ENCODE measurements at places on chromosomes 3 and 15. TPM values are rescaled to one million over a fixed set of nuclear protein-coding genes. Genes with fewer than 3 reads are reported as not detected.
A peak's percentile ranks its signal among the peaks of the same experiment; 100 is the strongest.

DNA sequence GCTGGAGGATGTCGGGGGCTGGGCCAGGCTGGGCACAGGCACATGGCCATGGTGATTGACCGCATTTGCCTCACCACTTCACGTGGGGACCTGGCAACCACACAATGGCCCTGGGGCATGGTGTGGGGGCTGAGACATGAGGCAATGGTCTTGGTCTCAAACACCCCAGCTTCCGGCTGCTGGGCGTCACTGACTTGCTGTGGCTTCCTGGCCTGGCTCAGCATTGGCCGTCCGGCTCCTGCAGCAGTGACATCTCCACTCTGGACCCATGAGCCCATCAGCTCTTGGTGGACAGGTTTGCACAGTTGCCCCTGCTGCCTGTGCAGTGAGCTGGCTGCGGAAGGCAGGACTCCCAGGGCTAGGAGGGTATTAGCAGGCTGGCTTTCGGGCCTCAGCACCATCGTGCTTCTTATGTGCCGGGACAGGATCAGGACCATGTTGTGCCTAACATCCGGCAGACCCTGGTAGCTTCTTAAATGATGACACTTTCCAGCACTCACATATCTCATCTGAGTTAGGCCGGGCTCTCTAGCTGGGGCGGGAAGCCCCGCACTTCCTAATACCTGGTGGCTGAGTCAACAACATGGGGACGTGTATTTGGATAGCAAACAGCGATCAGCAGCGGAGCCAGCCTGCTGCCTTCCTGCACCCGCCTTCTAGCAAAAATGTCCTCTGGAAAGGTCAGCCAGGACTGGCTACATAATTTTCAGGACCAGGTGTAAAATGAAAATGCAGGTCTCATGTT lies 34.1 kb downstream of the ZNF710 start:
- DNase-seq: no peak

- peak; percentile 45 for DNase-seq
These were observed at the start of gene FOXB1 for GRCh38 chr15:60004009-60004845. TSS of gene FOXB1 (plus strand) at chr15:60004311. CDS start at chr15:60004964, 653 bp downstream.

DNA sequence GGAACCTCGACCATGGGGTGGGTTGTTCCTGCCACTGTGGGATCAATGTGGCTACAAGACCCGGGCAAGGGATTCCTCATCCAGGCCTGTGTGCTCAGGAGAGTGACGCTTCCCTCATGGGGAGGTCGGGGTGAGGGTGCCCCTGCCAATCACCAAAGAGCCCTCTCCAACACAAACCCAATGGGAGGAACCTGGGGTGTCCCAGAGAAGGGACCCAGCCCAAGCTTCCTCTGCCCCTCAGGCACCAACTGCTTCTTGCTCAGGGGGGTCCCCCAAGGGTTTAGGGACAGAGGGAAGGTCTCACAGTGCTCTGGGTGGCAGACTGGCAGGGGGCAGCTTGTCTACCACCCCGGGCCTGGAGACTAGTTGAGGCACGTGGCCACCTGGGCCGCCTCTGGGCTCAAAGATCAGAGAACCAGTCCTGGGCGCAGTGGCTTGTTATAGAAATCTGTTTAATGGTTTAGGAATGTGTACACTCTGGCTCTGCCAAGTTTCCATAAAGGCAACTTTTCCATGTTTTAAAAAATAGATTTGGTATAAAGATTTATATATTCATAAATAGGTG lies 26.6 kb downstream of the GP9 start:
- no peak for DNase-seq

DNA sequence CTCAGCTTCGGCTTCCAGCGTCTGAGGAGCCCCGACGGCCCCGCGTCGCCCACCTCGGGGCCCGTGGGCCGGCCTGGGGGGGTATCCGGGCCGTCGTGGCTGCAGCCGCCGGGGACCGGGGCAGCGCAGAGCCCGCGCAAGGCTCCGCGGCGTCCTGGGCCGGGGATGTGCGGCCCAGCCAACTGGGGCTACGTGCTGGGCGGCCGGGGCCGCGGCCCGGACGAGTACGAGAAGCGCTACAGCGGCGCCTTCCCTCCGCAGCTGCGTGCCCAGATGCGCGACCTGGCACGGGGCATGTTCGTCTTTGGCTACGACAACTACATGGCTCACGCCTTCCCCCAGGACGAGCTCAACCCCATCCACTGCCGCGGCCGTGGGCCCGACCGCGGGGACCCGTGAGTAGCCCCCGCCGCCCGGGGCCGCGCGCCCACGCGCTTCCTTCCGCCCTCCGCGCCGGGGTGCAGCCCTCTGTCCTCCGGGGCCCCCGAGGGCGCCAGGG lies 462 bp downstream of the EDEM1 start:
- peak; percentile 13 for DNase-seq

DNA sequence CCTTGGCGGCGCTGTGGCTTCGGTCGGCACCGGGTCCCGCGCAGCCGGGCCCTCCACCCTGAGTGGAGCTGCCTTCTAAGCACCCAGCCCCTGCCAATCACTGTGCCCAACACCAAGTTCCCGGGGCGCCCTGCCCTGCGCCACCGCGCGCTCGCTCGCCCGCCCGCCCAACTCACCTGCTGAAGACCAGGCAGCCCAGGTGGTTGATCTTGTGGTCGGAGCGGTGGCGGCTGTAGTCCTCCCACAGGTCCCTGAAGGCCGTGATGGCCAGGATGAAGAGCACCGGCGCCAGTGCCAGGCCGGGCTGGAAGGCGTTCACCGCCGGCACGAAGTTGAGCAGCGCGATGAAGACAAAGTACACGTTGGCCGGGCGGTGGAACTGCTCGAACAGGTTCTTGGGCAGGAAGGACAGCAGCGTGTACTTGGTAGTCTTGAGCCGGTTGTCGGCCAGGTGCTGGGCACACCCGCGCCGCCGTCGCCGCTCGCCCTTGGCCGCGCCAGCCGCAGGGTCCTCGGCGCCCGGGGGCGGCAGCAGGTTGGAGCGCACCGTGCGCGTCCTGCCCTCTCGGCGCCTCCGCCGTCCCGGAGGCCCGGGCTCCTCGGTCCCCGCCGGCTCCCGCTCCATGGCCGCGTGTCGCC lies 536 bp downstream of the ATP10A start:
- DNase-seq: no peak

DNA sequence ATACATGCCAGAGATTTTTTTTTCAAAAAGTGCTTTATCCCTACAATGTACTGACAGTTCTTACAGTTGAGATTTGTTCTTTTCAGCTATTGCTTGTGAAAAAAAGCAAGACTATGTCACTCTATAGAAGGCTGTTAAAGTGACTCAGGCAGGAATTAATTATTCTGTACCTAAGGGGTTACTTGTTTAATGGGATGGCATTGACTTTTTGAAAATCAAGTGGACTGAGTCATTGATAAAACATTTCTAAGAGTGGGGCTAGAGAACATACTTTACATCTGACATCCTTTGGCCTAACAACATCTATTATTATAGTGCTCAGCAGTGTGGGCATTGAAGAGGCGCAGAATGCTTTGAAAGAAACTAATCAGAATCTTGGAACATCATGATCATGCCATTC lies 34.3 kb downstream of the INTS14 start:
- no peak for DNase-seq

- no peak for DNase-seq
These were observed 134.7 kb downstream of the SERPINI1 start for GRCh38 chr3:167870181-167870580.

GRCh38 chr3:20043396-20043795 lies 3.1 kb downstream of the KAT2B start:
- no peak for DNase-seq

DNA sequence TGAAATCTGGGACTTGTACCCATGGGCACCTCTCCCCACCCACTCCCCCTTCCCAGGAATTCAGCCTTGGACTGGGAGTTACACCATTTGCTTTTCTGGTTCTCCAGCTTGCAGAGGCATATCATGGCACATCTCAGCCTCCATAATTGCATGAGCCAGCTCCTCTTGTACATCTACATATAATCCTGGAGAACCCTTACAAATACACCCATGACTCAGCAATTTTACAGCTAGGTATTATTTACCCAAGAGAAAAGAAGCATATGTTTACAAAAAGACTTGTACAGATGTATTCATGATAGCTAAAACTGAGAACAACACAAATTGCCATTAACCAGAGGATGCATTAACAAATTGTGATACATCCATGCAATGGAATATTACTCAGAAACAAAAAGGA lies 58.4 kb downstream of the RPLP1 start:
- DNase-seq: no peak

DNA sequence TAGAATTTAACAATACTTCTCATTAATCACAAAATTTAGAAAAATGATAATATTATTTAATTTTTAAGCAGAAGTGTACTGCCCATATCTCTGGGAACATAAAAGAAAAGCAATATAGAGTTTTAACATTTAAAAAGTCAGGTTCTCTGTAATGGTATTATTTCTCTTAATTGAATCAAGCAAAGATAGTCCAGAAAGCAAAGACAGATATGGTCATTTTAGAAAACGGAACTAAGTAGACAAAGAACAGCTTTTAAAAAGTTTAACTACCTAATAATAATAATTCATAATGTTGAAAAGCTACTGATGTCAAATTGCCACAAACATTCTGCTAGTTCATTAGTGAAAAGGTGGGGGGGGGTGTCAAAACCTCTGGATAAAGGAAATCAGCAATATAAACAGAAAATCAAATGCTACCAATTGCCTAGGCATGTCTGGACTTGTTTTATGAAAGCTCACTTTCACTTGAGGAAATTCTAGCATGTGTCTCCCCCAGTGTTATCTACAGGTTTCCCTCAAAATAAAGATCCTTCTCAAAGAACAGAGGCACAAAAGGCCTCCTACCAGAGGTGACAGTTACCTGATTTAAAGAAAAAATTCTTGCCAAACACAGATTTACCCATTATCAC lies 1.7 kb downstream of the ZMAT3 start:
- no peak for DNase-seq

DNA sequence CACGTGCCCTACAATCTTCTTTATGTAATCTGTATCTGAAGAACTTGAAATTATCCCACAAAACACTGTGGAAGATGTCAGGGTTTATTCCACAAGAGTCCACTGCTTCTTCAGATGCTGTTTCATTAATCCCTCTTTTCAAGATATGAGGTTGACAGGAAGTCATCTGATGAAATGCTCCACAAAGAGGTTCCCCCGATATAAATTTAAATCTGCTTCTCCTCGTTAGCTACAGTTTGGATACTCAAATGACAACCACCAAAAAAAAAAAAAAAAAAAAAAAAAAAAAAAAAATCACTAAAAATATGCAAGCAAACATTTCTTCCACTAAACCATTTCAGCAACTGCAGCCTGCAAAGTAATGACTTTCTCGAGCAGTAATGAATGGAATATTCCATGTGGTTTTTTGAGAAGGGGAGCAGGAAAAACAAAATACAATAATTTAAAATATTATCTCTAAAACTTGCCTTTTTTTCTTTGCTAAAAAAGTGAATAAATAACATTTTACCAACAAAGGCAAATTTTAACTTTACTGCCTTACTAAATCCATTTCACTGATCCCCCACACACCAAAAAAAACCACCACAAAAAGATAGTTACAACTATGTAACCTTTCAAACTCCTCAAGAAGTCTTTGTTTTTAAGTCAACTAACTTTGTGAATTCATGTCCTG lies 37.8 kb downstream of the DLG1 start:
- DNase-seq: no peak

DNA sequence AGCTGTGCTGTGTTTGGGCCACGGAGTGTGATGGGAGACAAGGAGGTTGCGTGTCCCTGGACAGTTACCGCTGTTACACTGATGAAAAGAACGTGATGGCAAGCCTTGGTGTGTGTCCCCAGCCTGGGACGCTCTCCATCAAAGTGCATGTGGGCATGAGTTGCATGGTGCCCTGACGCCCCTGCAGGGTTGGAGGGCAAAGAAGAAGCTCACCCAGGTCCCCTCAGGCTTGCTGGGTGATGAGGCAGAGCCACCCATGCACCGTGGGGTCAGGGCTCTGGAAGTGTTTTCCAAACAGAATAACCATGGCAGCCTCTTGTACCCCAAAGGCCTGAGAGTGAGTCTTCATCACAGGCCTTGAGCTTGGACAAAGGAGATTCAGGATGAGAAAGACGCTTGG lies 189.2 kb downstream of the ATP10A start:
- no peak for DNase-seq

- DNase-seq: no peak
These were observed 145.5 kb upstream of the TPM1 start for GRCh38 chr15:62896969-62897486.

The ZNF662 gene
- total RNA-seq: 0.40 TPM

The AGBL1 gene
- total RNA-seq: not detected

The FGF7 gene
- 0.24 TPM for total RNA-seq

The ACP3 gene
- total RNA-seq: 9.1 TPM

The SERINC4 gene
- 0.36 TPM for total RNA-seq
